Left colon (tissue), 2 donors: ENCODE measurements at places on chromosomes 1 and 21. TPM values are rescaled to one million over a fixed set of nuclear protein-coding genes. Genes with fewer than 3 reads are reported as not detected.

- DNase-seq = no peak
These were observed 18.0 kb downstream of the AGPAT3 start for GRCh38 chr21:43882952-43883545.

GRCh38 chr1:15029786-15030185 is 123.8 kb upstream of the TMEM51 start:
- DNase-seq = no peak

GRCh38 chr1:210516092-210516656 is 187.5 kb downstream of the HHAT start:
- DNase-seq = no peak

GRCh38 chr1:71745326-71745725 is 537.0 kb downstream of the NEGR1 start:
- DNase-seq = no peak

- peak; percentile 71 for DNase-seq
These were observed 755 bp downstream of the SCMH1 start for GRCh38 chr1:41241354-41241748.

GRCh38 chr1:159646687-159647086 is 59.1 kb downstream of the APCS start:
- no peak for DNase-seq

DNA sequence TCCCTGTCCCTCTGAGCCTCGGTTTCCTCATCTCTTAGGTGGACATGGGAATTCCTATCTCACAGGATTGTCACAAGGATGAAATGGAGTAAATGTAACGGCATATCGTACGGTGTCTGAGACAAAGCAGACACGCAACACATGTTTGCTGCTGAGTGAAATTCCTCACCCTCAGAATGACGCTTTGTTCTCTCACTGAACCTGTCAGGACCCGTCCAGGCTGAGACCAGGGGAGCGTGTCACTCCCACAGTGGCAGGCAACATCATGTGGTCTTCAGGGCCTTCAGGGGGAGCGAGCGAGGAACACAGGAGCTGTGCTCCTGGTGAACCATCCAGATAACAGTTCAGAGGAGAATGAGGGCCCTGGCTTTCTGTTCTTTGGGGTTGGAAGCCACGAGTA is 74.2 kb downstream of the TOMM20 start:
- DNase-seq = no peak

GRCh38 chr1:55938376-55938850 is 641.0 kb downstream of the PLPP3 start:
- DNase-seq = no peak

GRCh38 chr1:155474146-155474545 is 88.5 kb downstream of the ASH1L start:
- DNase-seq = no peak

GRCh38 chr1:195954848-195955247 is 653.4 kb downstream of the KCNT2 start:
- DNase-seq = no peak

PRKACB gene
- 127 TPM for total RNA-seq

NBPF26 gene
- 11.6 TPM for total RNA-seq

KLF17 gene
- total RNA-seq = not detected

TOR1AIP2 gene
- total RNA-seq = 65.0 TPM

AUNIP gene
- 0.98 TPM for total RNA-seq

LCE4A gene
- not detected for total RNA-seq
